ENCODE measurements at places on chromosomes 6 and 20.

GRCh38 chr6:11607383-11607782 is 69.8 kb downstream of the TMEM170B start:
- H3K4me3 ChIP-seq = no peak overlapping the region
- no peaks in the 10 kb centered on the region for H3K27me3 ChIP-seq
- peak overlapping the region; percentile 1 for H3K27ac ChIP-seq
- H3K4me1 ChIP-seq = peaks cover 2% of the 10 kb centered on the region
- no peaks in the 10 kb centered on the region for H3K36me3 ChIP-seq

DNA sequence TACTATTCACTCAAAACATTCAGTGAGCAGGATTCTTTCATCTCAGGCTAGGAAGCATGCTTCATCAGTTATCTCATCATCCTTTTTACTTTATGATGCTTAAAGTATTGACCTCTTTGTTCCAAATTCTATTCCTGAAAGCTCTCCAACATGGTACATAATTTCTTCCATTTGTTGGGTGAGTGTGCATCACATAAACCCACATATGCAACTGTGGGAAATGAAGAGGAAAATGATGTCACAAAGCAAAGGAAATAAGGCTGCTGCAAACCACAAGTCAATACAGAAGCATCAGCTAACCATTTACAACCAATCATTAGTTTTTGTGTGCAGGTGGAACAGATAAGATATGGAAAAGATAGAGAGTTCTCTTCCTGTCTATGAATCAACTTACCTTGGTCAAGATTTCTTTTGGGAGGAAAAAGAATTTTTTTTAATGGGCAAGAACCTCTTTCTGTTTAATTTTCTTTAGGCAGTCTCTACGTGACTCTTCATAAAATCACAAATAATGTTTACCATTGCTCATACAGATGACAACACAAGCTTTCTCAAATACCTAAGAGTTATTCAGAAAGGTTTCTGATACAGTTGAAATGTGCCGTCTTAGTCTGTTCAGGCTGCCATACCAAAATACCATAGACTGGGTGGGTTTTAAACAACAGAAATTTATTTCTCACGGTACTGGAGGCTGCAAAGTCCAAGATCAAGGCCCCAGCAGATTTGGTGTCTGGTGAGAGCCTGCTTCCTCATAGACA is 259.9 kb downstream of the ADGRG6 start:
- no peaks in the 10 kb centered on the region for H3K36me3 ChIP-seq
- no peak overlapping the region for H3K4me3 ChIP-seq
- H3K27ac ChIP-seq = no peak overlapping the region
- H3K27me3 ChIP-seq = no peaks in the 10 kb centered on the region
- DNase-seq = no peak
- no peaks in the 10 kb centered on the region for H3K4me1 ChIP-seq

DNA sequence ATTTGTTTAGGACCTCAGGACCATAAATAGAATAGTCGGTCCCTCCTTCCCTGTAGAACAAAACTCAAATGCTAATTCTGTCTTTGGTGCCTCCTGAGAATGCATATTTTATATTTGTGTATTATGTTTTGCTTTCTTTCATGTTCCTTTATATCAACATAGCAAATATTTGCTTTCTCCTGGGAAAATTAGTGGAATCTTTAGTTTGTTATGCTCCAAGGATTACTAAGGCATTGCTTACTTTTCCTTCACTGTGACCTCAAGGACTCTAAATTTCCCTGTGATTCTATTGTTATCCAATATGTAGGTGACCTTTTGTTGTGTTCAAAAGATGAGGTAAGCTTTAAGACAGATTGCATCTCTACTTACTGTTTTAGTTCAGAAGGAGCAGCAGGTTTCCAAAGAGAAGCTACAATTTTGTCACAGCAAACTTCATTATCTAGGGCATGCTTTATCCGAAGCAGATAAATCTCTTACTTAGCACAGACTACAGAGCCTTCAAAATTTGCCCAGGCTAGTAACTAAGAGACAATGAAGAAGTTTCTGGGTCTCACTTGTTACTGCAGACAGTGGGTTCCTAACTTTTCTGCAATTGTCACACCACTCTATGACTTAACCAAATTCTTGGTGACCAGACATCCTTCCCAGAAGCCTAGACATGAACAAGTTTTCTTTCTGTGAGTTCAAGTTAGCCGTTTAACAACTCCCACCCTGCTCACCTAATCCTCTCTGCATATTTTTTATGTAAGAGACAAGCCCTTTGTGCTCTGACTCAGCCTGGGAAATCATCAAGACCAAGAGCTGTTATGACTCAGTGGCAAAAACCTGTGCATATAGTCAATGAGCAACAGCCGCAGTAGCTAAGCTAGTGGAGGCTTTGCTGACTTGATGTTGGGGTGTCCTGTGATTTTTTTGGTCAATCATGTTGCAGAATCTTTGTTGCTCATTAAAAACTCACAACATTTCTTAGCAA is 378.8 kb downstream of the QKI start:
- H3K4me3 ChIP-seq = no peak overlapping the region
- H3K27ac ChIP-seq = no peak overlapping the region
- no peaks in the 10 kb centered on the region for H3K27me3 ChIP-seq
- DNase-seq = peak; percentile 43
- no peaks in the 10 kb centered on the region for H3K36me3 ChIP-seq
- no peaks in the 10 kb centered on the region for H3K4me1 ChIP-seq

GRCh38 chr6:21601932-21602390 is 8.4 kb downstream of the SOX4 start:
- no peaks in the 10 kb centered on the region for H3K4me1 ChIP-seq
- no peak overlapping the region for H3K4me3 ChIP-seq
- H3K27me3 ChIP-seq = no peaks in the 10 kb centered on the region
- H3K27ac ChIP-seq = no peak overlapping the region
- no peaks in the 10 kb centered on the region for H3K36me3 ChIP-seq
- no peak for DNase-seq

DNA sequence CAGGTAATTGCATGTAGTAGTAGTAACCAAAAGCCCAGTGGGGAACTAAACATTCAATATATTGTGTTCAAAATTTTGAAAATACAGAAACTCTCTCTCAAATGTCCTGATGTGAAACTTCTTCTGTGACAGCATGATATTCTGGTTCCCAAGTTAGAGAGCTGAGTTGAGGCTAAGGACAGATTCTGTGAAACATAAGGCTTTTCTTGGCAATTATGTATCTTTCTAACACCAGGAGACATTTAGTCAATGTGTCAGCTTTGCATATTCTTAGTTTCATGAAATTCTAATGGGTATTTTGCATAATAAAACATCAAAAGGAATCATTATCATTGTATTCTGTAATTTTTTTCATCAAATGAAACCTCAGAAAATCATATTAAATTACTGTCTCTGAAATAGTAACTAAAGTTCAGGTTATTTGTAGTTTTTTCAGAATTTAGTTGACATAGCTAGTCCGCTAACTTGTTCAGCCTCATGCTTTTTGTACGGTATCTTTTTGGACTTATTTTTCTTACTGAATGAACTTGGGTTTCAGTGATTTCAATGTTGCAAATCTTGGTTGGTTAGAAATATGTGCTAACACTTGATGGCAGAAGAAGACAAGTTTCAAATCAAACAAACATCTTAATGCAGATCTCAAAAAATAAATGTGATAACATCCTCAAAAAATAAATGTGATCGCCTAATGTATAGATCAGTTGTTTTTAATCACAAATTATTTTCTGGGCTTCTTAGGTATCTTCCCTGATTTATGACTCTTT is 70.4 kb downstream of the AKAP7 start:
- H3K4me1 ChIP-seq = no peaks in the 10 kb centered on the region
- no peak overlapping the region for H3K4me3 ChIP-seq
- no peaks in the 10 kb centered on the region for H3K27me3 ChIP-seq
- H3K36me3 ChIP-seq = no peaks in the 10 kb centered on the region
- H3K27ac ChIP-seq = no peak overlapping the region

DNA sequence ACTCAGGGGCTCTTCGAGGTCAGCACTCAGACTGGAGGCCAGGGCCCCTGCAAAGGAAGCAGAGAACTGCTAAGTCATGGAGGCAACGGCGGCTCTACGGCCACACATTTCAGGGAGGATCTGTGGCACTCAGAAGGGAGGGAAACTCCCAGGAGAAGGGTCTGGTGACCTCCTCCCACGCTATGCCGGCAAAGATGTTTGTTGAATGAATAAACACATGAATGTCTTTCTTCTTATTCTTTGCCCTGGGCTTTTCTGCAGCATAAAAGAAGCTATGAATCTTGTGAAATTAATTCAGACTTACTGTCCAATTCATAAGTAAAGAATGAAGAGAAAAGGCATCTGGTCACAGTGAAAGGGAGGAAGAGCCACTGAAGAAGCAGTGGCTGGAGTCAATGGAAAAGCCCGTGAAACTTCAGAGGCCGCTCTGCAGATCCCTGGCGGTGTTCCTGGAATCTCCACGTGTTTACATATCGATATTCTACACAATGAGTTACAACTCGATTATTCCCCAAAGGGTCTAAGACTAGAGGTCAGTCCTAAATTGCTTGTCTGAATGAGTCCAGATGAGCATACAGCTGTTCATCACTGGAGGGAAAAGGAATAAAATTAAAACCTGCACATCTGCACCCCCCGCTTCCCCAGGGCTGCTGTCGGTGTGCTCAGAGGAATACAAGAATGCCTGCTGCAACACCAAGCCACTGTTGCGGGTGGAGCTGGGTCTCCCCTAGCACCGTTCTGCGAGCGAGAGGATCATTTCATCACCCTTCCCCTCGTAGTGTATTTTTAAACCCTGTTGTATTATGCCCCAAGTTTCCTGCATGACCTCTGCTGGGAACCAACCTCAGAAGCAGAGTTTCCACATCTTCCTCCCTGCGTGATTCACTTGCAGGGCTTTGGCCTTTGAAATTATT is 25.6 kb downstream of the INSM1 start:
- H3K27ac ChIP-seq = no peak overlapping the region
- H3K27me3 ChIP-seq = no peaks in the 10 kb centered on the region
- no peak for DNase-seq
- no peaks in the 10 kb centered on the region for H3K36me3 ChIP-seq

GRCh38 chr6:38095054-38095453 is 275.5 kb downstream of the ZFAND3 start:
- H3K4me1 ChIP-seq = no peaks in the 10 kb centered on the region
- no peaks in the 10 kb centered on the region for H3K36me3 ChIP-seq
- H3K27ac ChIP-seq = no peak overlapping the region
- H3K4me3 ChIP-seq = no peak overlapping the region
- H3K27me3 ChIP-seq = no peaks in the 10 kb centered on the region

DNA sequence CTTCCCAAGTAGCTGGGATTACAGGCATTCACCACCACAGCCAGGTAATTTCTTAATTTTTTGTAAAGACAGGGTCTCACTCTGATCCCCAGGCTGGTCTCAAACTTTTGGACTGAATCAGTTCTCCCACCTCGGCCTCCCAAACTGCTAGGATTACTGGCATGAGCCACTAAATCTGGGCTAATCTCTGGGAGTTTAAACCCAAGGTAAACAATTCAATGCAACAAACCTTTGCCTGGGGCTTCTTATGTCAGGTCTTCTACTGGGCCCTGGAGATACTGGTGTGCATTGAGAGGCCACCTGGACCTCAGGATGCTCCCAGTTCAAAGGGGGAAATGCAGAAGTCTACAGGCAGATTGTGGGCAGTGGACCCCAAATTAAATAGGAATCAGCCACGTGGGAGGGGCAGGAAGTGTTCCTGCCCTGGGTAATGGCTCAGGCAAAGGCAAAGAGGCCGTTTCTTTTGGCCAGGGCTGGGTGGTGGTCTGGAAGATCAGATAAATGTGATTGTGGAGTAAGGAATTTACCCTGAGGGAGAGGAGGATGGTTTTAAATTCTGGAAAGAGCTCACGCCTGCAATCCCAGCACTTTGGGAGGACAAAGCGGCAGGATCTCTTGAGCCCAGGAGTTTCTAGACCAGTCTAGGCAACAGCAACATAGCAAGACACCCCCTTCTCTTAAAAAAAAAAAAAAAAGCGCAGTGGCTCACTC is 1.3 kb upstream of the MYBL2 start:
- peak; percentile 89 for DNase-seq
- H3K4me3 ChIP-seq = no peak overlapping the region
- no peaks in the 10 kb centered on the region for H3K27me3 ChIP-seq
- H3K27ac ChIP-seq = no peak overlapping the region

GRCh38 chr20:36875702-36876472 is at the start of gene TLDC2:
Gene TLDC2 (plus strand): TSS chr20:36876138. CDS start chr20:36876175, 37 bp downstream.
- no peak within 1 kb of the TSS for H3K27ac ChIP-seq
- no peak for DNase-seq
- H3K4me3 ChIP-seq = no peak within 1 kb of the TSS
- H3K4me1 ChIP-seq = no peaks in the 10 kb centered on the region

- peaks cover 3% of the 10 kb centered on the region for H3K4me1 ChIP-seq
- no peak overlapping the region for H3K4me3 ChIP-seq
- no peak overlapping the region for H3K27ac ChIP-seq
- H3K27me3 ChIP-seq = no peaks in the 10 kb centered on the region
Measured at GRCh38 chr20:50308513-50309279, 118.1 kb downstream of the CEBPB start.

GRCh38 chr20:46998477-46999240 is 104.0 kb downstream of the EYA2 start:
- H3K27me3 ChIP-seq = no peaks in the 10 kb centered on the region
- DNase-seq = peak; percentile 49
- no peaks in the 10 kb centered on the region for H3K36me3 ChIP-seq
- no peak overlapping the region for H3K4me3 ChIP-seq
- H3K4me1 ChIP-seq = peaks cover 2% of the 10 kb centered on the region

GRCh38 chr6:122610690-122611455 is 668 bp downstream of the PKIB start:
- peaks cover 3% of the 10 kb centered on the region for H3K4me1 ChIP-seq
- no peaks in the 10 kb centered on the region for H3K36me3 ChIP-seq
- H3K27ac ChIP-seq = no peak overlapping the region
- DNase-seq = peak; percentile 71

GRCh38 chr20:61461461-61461860 is 209.4 kb downstream of the CDH4 start:
- no peaks in the 10 kb centered on the region for H3K4me1 ChIP-seq
- H3K4me3 ChIP-seq = no peak overlapping the region
- no peak overlapping the region for H3K27ac ChIP-seq
- no peak for DNase-seq
- H3K36me3 ChIP-seq = no peaks in the 10 kb centered on the region

- no peak overlapping the region for H3K27ac ChIP-seq
- no peaks in the 10 kb centered on the region for H3K36me3 ChIP-seq
- no peak for DNase-seq
- H3K27me3 ChIP-seq = no peaks in the 10 kb centered on the region
Measured at GRCh38 chr20:8155812-8156211, 23.7 kb downstream of the PLCB1 start.

DNA sequence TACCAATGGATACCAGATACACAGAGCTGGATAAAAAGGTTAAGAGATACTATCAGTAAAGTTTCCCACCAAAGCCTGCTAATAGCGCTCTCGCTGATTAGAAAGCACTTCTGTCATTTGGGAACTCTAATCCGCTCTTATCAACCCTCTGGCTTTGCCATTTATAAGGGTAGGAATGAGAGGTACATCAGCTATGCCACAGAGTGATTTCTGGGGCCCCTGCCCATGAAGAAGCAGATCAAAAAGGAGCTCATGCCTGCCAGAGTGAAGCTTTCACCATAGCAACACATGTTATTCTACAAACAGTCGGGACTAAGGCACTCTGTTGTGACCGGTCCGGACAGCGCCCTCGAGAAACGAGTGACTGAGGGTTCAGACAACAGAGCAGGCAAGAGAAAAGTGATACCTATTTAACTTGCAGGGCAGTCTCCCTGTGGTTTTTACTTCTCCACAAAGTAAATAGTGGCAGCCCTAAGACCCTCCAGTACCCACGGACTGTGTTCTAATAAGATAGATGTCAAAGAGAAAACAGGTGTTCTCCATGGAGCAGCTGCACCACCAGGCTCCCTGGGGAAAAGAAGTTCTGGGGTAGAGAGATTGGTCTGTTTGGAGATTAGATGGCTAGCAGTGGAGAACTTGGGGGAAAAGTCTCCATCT is 5.6 kb downstream of the TRAM2 start:
- H3K36me3 ChIP-seq = no peaks in the 10 kb centered on the region
- no peaks in the 10 kb centered on the region for H3K27me3 ChIP-seq
- H3K4me1 ChIP-seq = peaks cover 59% of the 10 kb centered on the region
- no peak overlapping the region for H3K27ac ChIP-seq
- DNase-seq = peak; percentile 84

Measured in mesendoderm (in vitro differentiated cells).